HT1080 (cell line): ENCODE measurements at places on chromosomes 6 and 20.

GRCh38 chr6:290111-290922 is 2.0 kb upstream of the DUSP22 start:
- no peak for DNase-seq

- no peak for DNase-seq
Observed at GRCh38 chr6:26552640-26553188, 14.5 kb downstream of the HMGN4 start.

DNA sequence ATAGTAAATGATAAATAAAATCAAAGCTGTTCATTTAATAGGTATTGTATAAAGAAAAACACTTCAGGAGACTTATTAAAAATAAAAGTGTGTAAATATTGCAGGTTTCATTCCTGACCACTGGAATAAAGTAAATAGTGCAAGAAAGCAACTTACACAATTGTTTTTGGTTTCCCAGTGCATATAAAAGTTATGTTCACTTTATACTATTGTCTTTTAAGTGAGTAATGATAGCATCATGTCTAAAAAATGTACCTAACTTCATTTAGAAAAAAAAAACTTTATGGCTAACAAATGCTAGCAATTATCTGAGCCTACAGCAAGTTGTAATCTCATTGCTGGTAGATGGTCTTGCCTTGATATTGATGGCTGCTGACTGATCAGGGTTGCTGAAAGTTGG is 726.6 kb upstream of the POU3F2 start:
- DNase-seq: peak; percentile 15

- DNase-seq: no peak
Observed at GRCh38 chr20:32623667-32624157, 38.6 kb upstream of the NOL4L start.

GRCh38 chr6:32867022-32867477 is 13.1 kb downstream of the PSMB9 start:
- DNase-seq: no peak

DNA sequence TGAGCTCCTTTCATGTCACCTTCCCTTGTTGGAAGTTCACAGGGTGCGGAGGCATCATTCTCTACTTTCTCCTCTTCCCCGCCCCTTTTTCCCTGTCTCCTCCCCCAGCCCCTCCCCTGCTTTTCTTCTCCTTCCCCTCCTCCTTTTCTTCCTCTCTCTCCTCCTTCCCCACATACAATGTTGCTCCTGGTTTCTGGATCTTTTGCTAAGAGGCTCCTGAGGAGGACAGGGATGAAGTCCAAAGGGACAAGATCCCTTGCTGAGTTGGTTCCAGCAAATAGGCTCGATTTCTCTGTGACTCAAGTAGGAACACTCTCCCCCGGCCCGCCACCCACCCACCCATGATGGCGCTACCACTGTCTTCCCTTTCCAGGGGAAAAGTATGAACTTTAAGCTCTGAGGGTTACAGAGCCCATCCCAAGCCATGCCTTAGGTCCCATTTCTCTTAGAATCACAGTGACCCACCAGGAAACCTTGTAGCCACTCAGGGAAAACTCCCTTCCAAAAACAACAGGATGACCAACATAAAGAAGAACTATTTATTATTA is 852 bp upstream of the TFEB start:
- no peak for DNase-seq

- DNase-seq: peak; percentile 57
Observed at GRCh38 chr20:48697845-48698491, 129.8 kb downstream of the PREX1 start.

DNA sequence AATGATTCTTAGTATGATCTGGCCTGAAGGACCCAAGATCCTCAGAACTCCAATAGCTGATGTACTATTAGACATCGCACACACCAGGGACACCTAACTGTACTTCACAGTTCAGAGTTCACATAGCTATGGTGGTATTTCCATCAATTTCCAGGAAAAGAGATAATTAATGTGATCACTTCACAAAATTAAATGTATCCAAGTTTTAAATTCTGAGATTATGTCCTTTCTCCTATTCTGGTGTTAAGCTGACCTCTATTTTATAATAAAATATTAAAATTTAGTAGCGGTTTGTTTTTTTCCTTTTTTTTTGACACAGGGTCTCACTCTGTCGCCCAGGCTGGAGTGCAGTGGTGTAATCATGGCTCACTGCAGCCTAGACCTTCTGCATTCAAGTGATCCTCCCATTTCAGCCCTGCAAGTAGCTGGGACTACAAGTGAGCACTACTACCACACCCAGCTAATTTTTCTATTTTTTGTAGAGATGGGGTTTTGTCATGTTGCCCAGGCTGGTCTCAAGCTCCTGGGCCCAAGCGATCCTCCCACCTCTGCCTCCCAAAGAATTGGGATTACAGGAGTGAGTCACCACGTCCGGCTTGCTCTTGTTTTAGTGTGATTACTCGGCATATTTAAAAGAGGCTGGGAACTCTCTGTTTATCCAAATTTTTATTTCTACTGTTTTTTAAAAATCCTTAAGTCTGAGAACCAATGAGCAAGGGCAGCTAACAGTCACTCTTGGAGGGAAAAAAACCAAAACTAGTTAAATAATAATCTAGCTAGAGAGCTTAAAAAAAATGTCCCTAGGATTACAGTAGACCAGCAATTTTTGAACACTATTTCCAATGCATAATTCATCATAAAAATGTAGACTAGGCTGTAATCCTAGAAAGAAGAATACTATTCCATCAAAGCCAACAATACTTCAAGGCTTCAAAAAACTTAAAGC is 16.0 kb downstream of the KIF13A start:
- peak; percentile 91 for DNase-seq

- DNase-seq: peak; percentile 65
Observed at GRCh38 chr6:56959938-56960337, 5.0 kb downstream of the BEND6 start.

DNA sequence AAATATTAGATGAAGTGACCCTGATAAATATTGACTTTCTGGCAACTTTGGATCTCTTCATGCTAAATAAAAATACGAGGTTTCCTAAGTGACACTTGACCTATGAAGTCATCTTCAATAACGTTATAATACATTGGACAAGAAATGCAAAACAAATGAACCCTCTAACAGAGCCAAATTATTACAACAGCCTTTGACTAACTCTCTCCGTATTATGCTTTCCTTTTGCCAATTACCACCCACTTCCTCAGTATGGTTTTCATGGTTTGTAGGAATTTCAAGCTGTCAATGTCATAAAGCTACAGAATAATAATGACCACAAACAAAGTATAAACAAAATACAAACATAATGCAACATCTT is 210.5 kb downstream of the MOXD1 start:
- DNase-seq: peak; percentile 35

- no peak for DNase-seq
Observed at GRCh38 chr20:10109641-10110040, 74.9 kb downstream of the ANKEF1 start.

GRCh38 chr6:119541132-119541905 is 191.8 kb upstream of the MAN1A1 start:
- peak; percentile 93 for DNase-seq

DNA sequence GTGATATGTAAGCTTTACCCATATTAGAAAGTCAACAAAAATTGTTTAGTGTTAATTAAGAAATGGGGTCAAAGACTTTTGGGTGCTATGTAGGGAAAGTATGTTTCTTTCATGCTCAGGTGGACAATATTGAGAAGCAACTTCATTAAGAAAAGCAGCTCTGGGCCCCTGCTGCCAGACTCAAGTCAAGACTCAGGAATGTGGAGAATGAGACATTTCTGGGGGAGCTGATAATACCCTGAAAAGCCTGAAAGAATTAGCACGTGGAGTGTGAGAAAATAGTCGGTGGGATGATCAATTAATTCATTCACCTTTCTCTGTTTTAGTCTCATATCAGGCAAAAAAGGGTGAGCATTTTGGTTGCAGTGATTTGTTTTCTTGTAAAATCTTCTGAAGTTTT is 175.1 kb upstream of the IMPG1 start:
- no peak for DNase-seq

GRCh38 chr6:164039954-164040375 is 625.4 kb downstream of the QKI start:
- peak; percentile 78 for DNase-seq

- no peak for DNase-seq
Observed at GRCh38 chr6:43391440-43392031, 22.1 kb upstream of the ZNF318 start.

- no peak for DNase-seq
Observed at GRCh38 chr6:514396-514978, 122.9 kb downstream of the IRF4 start.

GRCh38 chr6:116385459-116385802 is 14.7 kb downstream of the DSE start:
- peak; percentile 79 for DNase-seq

GRCh38 chr6:159852877-159853276 is 37.9 kb upstream of the MAS1 start:
- no peak for DNase-seq

- no peak for DNase-seq
Observed at GRCh38 chr20:44075191-44075949, 111.6 kb downstream of the JPH2 start.

- no peak for DNase-seq
Observed at GRCh38 chr6:169014211-169015197, 239.1 kb downstream of the THBS2 start.

- no peak for DNase-seq
Observed at GRCh38 chr6:128421788-128422187, 98.6 kb downstream of the PTPRK start.

GRCh38 chr6:7673063-7673536 is 52.8 kb upstream of the BMP6 start:
- no peak for DNase-seq

GRCh38 chr6:127897484-127897883 is 3.4 kb downstream of the THEMIS start:
- DNase-seq: no peak

- DNase-seq: peak; percentile 34
Observed at GRCh38 chr6:136886091-136886490, 36.0 kb upstream of the SLC35D3 start.

DNA sequence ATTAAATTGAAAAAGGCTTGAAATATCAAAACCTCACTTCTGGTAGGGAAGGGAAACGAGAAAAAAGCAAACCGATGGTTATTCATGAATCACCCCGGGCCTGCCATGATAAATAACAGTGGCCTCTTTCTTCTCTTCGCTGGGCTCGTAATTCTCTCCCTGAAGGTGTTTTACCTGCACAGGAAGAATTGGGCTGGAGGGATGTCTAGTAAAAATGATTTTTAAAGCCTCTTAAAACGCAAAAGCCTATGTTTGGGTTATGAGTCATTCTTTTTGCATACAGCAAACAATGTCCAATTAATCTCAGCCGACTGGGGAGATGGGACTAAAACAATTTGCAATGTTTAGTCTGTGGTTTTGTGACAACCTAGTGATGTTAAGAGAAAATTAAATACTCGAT is 16.8 kb downstream of the LINC00237 start:
- DNase-seq: no peak

GRCh38 chr6:26122005-26122388 is 34.8 kb downstream of the HFE start:
- no peak for DNase-seq

GRCh38 chr20:23346002-23346401 is 4.6 kb upstream of the NXT1 start:
- no peak for DNase-seq

DNA sequence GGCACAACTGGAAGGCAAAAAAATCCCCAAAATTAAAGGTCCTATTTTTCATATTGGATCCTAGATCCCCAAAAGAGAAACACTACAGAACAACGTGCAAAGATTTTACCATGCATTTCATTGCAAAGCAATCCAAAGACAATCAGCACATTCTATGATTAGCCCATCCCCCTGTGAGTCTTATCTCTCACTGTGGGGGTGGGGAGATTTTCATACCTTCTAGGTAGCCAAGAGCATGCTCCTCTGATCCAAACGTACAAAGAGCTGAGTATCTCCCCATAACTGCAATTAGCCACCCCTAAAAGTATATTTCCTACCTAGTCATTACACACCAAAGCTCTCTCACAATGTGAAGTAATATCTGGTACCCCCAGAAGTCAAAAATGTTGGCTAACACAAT is 22.2 kb upstream of the ENTPD6 start:
- no peak for DNase-seq

DNA sequence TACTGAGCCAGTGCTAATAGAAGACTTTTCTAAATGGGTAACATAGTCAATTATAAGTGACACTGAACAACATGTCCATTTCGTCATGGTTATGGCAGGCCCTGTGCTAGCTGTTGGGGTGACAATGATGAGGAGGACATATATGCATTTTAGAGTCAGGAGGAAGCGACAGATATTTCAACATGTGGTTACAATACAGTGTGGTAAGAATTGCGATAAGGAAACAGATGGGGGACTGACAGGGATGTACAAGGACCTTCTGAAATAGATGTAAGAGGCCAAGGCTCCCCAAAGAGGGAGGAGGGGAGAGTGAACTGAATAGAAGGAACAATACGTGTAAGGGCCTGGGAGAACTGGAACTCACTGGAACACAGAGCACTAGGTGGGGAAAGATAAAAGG is 11.7 kb downstream of the MMP24 start:
- no peak for DNase-seq

DNA sequence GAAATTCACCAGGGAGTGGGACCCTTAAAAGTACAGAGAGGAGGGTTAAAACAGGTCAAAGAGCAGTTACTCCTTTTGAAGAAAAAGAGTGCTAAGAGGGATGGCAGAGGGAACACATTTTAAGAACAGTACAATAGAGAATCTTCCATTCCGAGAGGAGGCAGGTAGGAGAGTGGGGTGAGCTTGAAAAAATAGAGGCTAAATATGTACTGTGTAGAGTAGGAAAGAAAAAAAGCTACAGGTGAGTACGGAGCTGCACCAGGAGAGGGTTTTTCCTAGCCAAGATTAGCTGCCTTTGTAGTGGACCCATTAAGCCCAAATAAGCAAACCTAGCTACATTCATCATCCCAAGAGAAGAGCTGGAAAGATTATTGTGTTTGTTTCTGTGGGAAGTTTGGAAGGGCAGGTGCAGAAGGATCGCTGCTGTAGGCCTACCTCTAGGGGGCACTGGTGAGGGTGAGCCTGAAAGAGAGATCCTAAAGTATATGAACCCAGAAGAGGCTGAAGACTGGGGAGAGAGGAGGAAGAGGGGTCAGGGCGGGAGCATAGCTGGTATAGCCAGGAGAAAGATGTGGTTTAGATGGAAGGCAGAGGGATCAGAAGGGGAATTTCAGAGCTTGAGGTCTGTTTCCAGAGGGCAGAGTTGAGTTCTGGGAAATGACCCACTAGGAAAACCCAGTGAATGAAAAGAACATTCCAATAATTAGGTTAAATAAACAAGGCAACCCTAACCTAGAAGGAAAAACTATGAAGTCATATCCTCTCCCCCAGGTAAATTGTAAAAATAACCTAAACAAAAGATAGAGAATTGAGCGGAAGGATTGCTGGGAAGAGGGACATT is 50.2 kb upstream of the HINT3 start:
- peak; percentile 10 for DNase-seq

GRCh38 chr6:45576648-45577624 is 199.2 kb upstream of the SUPT3H start:
- no peak for DNase-seq

GRCh38 chr6:127561660-127562059 is 15.3 kb upstream of the C6orf58 start:
- no peak for DNase-seq

GRCh38 chr6:11722220-11722619 is 56.4 kb downstream of the ADTRP start:
- DNase-seq: no peak
